ENCODE measurements at places on chromosomes 7 and 10.

GRCh38 chr10:11387551-11388222 lies 223.8 kb downstream of the USP6NL start:
- DNase-seq = no peak

GRCh38 chr7:44396496-44396895 lies 71.1 kb upstream of the CAMK2B start:
- DNase-seq = no peak

DNA sequence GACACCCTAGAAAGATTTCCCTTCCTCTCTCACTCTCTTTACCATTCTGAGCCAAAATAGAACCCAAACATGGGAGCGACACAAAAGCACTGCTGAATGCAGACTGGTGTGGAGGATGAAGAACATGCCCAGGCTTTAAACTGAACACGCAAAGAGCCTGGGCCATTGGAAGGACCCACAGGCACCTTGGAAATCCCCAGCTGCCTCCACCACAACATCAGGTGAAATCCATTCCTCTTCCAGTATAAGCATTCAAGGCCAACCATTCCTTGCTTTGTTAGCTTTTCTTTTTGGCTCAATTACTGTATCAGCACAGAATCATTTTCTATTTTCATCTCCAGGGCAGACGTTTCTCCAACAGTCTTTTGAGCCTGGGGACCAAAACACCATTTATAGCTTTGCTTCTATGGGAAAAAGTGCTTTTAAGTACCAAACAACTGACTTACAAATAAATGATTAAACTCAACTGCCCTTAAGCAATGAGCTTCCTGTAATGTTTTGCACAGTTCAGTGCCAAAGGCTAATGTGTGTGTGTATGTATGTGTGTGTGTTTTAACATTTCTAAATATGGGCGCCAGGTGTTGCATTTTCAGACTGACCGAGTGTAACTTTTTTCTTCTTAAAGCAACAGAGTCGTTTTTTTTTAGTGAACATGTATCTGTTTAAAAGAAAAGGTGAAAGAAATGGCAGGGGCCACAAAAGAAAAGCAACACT lies 16.2 kb upstream of the BLNK start:
- no peak for DNase-seq

GRCh38 chr10:51911723-51912122 lies 212.3 kb upstream of the CSTF2T start:
- DNase-seq = no peak

- DNase-seq = no peak
Measured at GRCh38 chr10:28677888-28678686, 766 bp downstream of the BAMBI start.

- DNase-seq = peak; percentile 32
Measured at GRCh38 chr10:31426401-31426800, 107.4 kb downstream of the ZEB1 start.

GRCh38 chr7:44637788-44638594 lies 31.6 kb downstream of the OGDH start:
- DNase-seq = peak; percentile 83

DNA sequence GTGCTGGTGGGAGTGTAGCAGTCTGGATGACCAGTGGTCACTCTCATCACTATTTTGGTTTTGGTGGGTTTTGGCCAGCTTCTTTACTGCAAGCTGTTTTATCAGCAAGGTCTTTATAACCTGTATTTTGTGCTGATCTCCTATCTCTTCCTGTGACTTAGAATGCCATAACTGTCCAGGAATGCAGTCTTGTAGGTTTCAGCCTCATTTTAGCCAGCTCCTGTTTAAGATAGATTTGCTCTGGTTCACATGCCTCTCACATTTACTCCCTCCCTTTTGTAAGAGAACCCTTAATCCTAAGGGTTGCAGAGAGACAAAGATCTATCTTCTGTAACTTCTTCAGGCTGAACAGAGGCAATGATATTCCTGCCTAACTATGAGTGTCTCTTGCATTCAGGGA lies 51.2 kb upstream of the INHBA start:
- no peak for DNase-seq

GRCh38 chr7:6631605-6632004 lies 5.5 kb upstream of the ZNF316 start:
- DNase-seq = no peak

DNA sequence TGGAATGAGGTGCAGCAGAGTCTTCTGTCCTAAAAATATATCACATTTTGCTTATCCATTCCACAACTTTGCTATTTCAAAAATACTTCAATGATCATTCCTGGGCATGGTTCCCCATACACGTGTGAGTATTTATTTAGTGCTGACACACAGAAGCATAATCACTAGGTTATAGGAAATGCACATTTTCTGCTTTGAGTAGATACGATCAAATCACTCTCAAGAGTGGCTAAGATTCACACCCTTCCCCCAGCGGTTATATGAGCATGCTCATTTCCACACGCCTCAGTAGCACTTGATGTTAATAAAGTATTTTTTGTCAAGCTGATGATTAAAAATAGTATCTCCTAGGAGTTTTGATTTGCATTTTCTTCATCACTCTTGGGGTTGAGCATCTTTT lies 93.5 kb upstream of the LRRC4 start:
- DNase-seq = no peak

DNA sequence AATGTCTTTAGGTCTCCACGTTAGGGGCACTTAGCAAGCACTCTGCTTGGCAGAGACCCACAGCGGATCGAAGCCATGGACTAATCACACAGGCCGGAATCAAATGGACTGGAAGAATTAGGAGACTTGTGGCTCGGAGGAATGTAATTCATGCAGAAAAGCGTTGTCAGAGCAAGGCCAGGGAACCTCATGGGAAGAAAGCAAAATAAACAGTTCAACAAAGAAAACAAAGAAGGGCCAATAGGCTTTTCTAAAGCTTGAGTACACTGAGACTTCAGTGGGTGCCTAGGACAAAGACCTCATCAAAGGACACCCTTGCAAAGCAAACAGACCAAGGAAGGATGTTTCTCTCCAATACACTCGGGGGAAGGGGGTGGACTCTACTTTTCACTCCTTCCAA lies 171.1 kb downstream of the GLI3 start:
- DNase-seq = no peak

- DNase-seq = no peak
Measured at GRCh38 chr10:49320191-49320590, 21.2 kb downstream of the C10orf71 start.

DNA sequence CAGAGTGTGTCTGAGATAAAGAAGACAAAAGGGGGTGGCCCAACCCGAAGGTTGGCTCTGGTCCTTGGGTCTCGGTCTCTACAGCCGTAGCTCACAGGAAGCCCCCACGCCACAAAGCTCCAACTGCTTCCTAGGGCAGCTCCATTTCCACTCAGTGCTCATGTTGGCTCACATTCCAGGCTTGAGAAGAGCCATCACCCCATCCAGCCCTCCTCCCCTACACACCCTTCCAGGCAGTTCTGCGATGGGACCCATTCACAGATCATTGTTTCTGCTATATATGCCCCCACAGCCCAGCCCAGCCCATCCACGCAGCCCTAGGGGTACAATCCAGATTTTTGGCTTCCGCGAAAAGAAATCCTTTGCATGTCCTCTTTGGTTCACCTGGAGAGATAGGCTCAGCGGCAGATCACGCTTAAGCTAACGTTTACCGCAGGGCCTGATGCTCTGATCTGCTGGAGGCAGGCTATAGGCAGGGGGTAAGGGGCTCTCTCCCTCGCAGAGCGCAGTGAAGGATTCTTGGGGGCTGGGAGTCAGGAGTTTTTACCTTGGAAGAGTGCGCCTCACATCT lies 6.2 kb upstream of the HOXA11 start:
- DNase-seq = no peak

DNA sequence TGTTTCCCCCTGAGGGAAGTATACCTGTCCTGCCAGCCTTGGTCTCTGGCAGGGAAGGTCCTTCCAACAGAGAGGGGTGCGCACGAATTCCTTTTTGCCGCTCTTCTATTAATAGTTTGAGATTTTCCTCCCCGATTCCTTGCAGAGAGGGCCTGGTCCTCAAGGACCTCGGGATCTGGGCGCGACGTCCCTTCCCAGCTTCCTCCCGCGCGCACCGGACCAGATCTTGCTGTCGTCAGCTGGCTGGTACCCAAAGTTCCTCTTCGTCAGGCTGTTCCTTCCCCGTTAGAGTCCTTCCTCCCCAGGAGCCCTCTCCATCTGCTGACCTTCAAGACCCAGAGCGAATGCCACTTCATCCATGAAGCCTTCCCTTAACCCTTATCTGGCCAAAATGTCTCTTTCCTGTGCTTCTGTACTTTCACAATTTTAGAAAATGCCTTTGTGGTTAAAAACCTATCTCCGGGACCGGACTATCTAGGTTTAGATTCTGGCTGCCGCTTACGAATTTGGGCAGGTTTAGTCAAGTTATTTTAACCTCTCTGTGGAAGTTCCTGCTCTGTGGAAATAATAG lies 851 bp upstream of the GOT1 start:
- no peak for DNase-seq

GRCh38 chr10:86205306-86206239 lies 161.0 kb downstream of the GRID1 start:
- DNase-seq = no peak

- DNase-seq = no peak
Measured at GRCh38 chr7:50321487-50322067, 17.1 kb downstream of the IKZF1 start.

DNA sequence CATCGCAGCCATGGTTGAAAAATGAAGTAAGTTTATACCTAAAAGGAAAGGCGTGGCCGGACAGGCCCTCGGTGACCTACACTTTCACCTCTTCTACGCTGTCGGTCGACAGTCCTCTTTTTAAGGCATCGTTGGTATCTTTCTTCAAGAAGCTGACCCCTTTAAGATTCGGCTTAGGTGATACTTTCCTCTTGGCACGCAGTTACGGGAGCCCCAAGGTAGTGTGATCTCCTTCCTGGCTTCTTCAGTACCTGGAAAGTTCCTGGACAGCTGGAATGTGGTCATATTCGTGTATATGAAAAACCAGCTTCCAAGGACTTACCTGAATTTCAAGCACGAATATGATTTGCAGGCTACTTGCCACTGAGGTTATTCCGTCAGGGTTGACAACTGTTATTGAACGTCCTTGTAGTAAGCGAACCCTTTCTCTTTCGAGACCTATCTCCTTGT lies 885 bp upstream of the SYPL1 start:
- DNase-seq = no peak

DNA sequence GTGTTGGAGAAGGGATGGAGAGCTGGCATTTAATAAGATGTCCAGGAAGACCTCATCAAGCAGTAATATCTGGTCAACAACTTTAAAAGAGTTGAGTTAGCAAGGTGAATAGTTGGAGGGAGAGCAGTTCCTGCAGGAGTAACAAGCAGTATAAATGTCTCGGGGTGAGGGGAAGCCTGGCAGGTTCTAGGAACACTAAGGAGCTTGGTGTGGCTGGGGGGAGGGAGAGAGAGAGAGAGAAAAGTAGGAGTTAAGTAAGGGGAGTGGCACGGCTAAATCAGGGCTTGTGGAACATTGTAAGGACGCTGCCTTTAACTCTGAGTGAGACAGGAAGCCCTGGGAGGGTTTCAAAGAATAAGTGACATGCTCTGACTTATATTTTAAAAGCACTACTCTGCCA lies 22.0 kb upstream of the LAMB4 start:
- no peak for DNase-seq

DNA sequence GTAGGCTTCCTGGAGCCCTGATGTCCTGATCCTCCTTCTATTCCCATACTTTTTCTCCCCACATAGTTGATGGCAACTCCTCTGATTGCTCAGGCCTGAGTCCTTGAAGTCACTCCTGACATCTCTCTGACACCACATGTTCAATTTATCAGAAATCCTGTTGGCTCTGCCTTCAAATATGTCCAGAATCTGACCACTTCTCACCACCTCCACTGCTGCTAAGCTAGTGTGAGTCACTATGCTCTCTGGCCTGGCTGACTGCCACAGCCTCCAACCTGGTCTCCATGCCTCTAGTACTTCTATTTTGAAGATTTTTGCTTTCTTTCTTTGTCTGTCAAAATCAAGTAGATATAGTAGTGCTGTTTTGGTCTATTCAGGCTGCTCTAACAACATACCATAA lies 53.0 kb downstream of the TMEM229A start:
- DNase-seq = no peak

- no peak for DNase-seq
Measured at GRCh38 chr10:12540341-12540781, 191.0 kb downstream of the CAMK1D start.

- no peak for DNase-seq
Measured at GRCh38 chr7:66894463-66895080, 26.5 kb upstream of the TMEM248 start.

DNA sequence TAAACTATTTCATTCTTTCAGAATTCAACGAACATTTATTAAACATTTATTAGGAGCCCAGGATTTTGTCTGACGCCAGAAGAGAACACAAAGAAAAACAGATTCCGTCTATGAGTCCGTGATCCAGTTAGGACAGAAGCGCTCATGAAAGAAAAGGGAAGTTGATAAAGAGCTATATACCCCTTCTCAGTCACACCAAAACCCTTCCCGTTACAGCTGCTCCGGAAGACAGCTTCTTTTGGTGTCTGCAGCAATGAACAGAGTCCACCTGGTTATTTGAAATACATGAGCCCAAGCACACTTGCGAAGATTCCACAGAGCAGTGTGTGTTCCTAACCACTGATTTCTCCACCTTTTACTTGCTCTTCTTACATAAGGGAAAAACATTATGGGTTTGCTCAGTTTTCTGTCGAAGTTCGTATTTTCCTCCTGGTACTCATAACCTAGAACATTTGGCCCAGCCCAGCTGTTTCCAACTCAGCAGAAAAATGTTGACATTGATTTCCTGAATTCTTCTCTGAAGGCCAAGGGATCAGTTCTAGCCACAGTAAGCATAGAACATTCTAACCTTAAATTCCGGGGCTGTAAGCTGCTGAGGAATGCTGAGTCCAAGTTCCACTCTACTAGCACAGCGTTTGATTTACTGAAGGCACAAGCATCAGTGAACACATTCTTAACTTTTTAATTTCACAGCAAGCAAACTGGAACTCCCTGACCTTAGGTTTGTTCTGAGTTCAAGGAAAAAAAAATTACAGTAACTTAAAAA lies 206.5 kb downstream of the SORCS1 start:
- no peak for DNase-seq

DNA sequence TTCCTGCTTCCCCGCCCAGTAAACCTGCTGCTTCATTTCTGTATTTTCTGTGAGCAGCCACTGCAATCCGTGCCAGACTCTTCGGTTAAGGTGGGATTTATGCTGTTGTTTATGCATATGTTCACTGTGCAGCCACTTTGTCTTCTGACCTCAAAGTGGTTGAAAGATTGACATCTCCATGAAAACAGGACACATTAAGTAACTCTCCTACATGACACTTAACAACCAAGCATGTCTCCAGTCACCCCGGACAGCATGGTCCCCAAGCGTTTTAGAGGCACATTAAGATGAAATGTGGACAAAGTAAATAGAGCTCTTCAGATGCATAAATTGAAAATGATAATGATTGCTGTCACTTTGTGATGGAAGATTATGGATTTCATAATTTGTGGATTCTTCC lies 421.3 kb downstream of the GFRA1 start:
- no peak for DNase-seq

- DNase-seq = no peak
Measured at GRCh38 chr10:78923647-78924318, 145.0 kb upstream of the ZMIZ1 start.

GRCh38 chr10:103080891-103081581 lies 112.0 kb downstream of the NT5C2 start:
- DNase-seq = no peak
